Upper lobe of left lung (tissue), 6 donors: ENCODE measurements at places on chromosomes 1 and 21. TPM values are rescaled to one million over a fixed set of nuclear protein-coding genes. Genes with fewer than 3 reads are reported as not detected.
A peak's percentile ranks its signal among the peaks of the same experiment; 100 is the strongest.

Gene AMY1A
- 3.3 TPM for total RNA-seq

Gene GBP1
- 59.7 TPM for total RNA-seq

Gene CA6
- total RNA-seq, result not detected

Gene SLAMF8
- total RNA-seq, result 33.6 TPM

Gene TIAM1
- total RNA-seq, result 19.9 TPM

Gene RGS8
- not detected for total RNA-seq

Gene MRPS6
- 54.6 TPM for total RNA-seq

Gene CLCA1
- not detected for total RNA-seq

DNA sequence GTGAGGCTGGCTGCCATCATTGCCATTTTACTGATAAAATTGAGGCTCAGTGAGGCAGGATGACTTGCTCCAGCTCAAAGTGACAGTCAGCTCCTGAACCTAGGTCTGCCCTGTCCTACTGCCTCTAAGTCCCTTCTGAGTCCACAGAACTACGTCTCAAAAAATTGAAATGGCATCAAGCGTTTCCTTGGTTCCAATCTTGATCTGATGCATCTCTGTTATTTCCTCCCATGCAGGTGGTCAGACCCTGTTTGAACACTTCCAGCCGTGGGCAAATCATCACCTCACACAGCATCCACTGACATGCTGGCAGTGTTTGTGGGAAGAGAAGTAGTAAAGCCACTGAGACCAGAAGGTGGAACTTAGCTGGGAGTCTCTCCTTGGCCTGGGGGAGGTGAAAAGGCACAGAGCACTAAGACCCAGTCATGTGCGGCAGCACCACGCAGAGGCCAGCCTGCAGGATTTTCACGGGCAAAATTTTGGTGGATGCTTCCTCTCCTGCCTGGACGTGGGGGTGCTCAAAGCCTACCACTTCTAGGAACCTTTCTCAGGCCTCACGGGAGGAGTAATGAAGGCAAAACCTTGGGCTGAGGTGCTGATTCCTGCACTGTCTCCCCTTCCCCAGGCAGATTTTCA lies 7.8 kb upstream of the CPLANE2 start:
- no peak for DNase-seq
- peaks cover 24% of the 10 kb centered on the region for H3K4me1 ChIP-seq
- H3K27me3 ChIP-seq, result no peaks in the 10 kb centered on the region
- H3K27ac ChIP-seq, result no peak overlapping the region
- H3K4me3 ChIP-seq, result no peak overlapping the region

- H3K27me3 ChIP-seq, result no peaks in the 10 kb centered on the region
- H3K27ac ChIP-seq, result no peak overlapping the region
- H3K4me1 ChIP-seq, result peaks cover 20% of the 10 kb centered on the region
Observed at GRCh38 chr1:10054465-10054864, 21.7 kb downstream of the UBE4B start.

DNA sequence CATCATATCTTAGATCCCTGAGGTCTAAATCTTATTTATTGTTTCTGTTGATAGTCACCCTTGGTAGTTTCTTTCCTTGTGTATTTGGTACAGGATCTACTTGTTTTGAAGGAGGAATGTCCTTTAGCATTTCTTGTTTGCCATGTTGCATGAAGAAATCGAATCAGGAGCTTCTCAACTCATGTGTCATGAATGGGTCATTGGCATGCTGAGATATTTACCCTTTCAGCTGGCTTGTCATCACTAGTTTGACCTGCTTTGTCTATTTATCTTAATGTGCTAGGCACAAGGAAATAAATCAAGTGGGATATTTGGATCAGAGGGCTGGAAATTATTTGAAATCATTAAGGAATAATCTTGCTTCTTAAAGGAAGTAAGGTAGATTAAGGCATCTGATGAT lies 23.8 kb downstream of the THEM4 start:
- DNase-seq, result no peak
- H3K27me3 ChIP-seq, result no peaks in the 10 kb centered on the region
- H3K27ac ChIP-seq, result no peak overlapping the region
- no peak overlapping the region for H3K4me3 ChIP-seq
- no peaks in the 10 kb centered on the region for H3K36me3 ChIP-seq

DNA sequence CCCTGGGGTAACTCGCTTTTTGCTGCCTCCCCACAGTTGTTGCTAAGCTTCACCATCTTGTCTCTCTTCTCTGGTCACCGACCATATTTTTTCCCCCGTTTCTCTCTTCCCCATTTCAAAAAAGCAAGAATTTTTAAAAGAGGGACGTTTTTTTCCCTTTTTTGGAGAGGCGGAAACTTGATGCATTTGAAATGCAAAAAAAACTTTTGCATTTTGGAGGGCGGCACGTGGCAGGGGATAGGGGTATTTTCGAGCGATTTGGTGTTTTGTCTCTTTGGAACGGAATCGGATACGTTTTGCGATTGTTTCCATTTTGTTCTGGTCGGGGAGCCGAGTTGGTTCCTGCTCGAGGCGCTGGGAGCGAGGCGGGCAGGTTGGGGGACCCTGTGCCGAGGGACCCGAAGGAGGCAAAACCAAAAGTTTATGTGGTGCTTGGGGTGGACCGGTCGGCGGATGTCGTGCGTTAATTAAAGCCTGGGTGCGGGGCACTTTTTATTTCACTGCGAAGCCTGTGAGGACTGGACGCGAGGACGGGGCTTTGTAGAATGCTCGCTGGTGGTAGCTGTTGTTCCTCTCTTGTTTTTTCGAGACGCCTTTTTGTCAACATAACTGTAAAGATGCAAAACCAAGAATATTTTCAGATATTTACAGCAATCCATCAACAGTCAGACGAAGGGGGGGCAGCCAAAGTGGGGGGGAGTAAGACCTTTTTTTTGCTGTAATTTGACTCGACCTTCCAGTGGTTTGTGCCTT lies 884 bp downstream of the H3-3A start:
- H3K4me1 ChIP-seq, result peaks cover 43% of the 10 kb centered on the region
- H3K4me3 ChIP-seq, result peak overlapping the region; percentile 76
- no peaks in the 10 kb centered on the region for H3K27me3 ChIP-seq
- peaks cover 8% of the 10 kb centered on the region for H3K36me3 ChIP-seq

GRCh38 chr1:183804916-183805841 lies at the start of gene RGL1:
Gene RGL1, plus strand, starts transcription at chr1:183805120. Its CDS starts 178 bp downstream, at chr1:183805298.
- DNase-seq, result peak; percentile 93
- peak within 1 kb of the TSS; percentile 90 for H3K27ac ChIP-seq
- H3K4me3 ChIP-seq, result peak within 1 kb of the TSS; percentile 71

DNA sequence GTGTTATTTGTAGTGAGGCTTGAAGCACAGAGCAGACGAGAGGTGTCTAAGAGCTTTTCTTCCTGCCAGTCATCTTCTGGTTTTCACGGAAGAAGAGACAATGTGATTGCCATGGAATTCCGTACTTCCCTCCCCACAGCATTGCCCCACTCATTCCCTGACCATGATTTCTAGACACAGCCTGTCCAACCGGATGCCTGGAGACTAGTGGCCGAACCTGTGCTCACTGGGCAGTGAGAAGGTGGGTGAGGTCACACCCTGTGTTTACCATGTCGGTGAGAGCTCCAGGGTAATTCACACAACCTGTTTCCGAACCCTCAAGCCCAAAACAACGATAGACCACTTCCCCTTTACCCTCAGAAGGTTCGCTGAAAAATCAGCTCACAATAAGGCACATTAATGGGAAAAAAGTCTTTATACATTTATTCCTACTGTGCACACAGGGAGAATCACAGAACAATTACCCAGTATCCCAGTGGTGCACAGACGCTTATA lies 271.9 kb upstream of the FMN2 start:
- no peaks in the 10 kb centered on the region for H3K27me3 ChIP-seq
- H3K4me1 ChIP-seq, result peaks cover 11% of the 10 kb centered on the region
- no peak for DNase-seq
- no peak overlapping the region for H3K27ac ChIP-seq
- no peaks in the 10 kb centered on the region for H3K36me3 ChIP-seq

DNA sequence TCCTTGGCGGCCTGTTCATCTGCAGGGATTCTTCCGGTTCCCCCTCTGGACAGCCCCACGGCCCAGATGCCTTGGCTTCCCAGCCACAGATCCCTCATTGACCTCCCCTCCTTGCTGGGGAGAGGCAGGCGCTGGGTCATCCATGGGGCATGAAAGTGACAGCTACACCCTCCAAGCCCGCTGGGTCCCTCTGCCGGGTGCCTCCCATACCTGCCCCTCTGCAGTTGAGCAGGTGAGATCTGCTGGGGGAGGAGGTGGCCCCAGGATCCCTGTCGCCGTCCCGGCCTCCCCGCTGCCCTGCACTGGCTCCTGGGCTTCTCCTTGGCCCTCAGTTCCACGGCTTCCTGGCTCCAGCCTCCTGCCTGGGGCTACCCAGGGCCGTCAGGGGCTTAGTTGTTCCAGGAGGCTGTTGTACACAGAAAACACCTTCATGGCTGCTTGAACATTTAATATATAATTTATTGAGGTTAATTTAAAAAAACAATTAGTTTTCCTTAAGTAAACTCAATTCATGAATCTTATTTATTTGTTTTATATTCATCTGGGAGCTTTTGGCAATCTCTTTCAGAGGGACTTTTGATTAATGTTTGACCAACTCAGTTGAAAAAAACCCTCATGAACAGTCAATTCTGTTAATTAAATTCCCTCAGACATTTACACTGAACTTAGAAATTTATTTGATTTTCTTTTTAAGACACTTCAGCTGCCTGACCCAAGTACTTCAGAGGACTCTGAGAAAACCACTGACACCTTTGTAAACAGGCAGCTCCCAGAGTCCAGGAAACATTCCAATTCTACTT lies 67.6 kb upstream of the ABCG1 start:
- H3K27ac ChIP-seq, result peak overlapping the region; percentile 5
- H3K4me3 ChIP-seq, result no peak overlapping the region
- peaks cover 20% of the 10 kb centered on the region for H3K4me1 ChIP-seq
- DNase-seq, result no peak
- H3K36me3 ChIP-seq, result no peaks in the 10 kb centered on the region
- no peaks in the 10 kb centered on the region for H3K27me3 ChIP-seq

DNA sequence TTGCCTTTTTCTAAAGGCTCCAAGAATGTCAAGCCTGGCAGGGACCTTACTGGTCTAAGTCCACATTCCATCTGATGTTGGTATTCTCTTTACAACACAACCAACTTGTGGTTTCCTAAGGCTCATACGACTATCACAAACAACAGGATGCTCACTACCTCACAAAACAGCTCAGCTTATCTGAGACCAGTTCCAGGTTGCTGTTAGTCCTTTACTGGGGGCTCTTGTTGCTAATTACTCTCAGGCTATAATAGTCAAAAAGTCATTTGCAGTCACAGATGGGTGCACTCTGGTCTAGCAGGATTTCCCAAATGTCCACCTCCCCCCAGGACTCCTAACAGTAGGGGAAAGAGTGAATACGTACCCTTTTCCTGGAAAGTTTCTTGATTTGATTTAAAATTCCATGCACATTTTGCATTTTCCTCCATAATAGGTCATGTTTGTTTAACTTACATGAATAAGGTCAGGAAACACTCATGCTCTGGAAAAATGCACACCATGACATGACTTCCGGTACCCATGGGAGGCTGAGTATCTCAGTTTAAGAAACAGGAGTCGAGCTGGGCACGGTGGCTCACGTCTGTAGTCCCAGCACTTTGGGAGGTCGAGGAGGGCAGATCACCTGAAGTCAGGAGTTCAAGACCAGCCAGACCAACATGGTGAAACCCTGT lies 16.0 kb downstream of the LCK start:
- H3K27me3 ChIP-seq, result no peaks in the 10 kb centered on the region
- DNase-seq, result no peak
- no peak overlapping the region for H3K27ac ChIP-seq
- H3K36me3 ChIP-seq, result no peaks in the 10 kb centered on the region
- no peaks in the 10 kb centered on the region for H3K4me1 ChIP-seq

GRCh38 chr21:39669976-39670661 lies 57.4 kb downstream of the B3GALT5 start:
- no peaks in the 10 kb centered on the region for H3K36me3 ChIP-seq
- no peak overlapping the region for H3K4me3 ChIP-seq
- no peaks in the 10 kb centered on the region for H3K27me3 ChIP-seq
- no peaks in the 10 kb centered on the region for H3K4me1 ChIP-seq
- DNase-seq, result no peak

GRCh38 chr1:220918285-220918951 lies 39.2 kb downstream of the HLX start:
- H3K27me3 ChIP-seq, result no peaks in the 10 kb centered on the region
- no peaks in the 10 kb centered on the region for H3K4me1 ChIP-seq
- H3K27ac ChIP-seq, result no peak overlapping the region
- H3K4me3 ChIP-seq, result no peak overlapping the region
- H3K36me3 ChIP-seq, result no peaks in the 10 kb centered on the region

DNA sequence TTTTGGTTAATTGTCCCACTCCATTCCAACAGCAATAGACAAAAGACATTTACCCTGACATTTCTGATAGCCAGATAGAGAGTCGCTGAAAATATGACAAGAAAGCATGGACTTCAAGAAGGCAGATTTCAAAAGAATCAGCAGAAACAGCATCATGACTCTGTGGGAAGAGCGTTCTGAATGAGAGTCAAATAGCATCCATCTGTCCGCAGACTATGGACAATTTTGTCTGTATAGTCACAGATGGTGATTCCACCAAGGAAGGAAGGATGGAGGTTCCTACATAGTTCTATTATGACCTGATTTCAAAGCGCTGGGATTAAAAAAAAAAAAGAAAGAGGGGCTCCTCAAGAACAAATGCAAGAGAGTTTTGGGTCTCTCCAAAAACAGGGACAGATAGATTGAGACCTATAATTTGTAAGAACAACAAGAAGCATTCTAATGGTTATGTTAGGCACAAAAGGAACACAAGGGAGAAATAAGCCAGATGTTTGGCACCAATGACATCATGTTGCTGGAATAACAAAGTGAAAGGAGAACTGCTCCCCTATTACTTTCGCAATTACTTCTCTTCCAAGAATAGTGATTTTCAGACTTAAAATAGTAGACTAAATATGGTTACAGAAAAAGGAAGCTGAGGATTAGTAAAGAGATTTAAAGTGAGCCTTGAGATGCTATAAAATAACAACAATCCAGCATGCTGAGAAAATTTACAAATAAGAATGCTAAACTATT lies 28.5 kb downstream of the NIBAN1 start:
- H3K4me3 ChIP-seq, result no peak overlapping the region
- H3K4me1 ChIP-seq, result peaks cover 7% of the 10 kb centered on the region
- H3K36me3 ChIP-seq, result no peaks in the 10 kb centered on the region
- H3K27ac ChIP-seq, result no peak overlapping the region

GRCh38 chr1:180173952-180174351 lies 19.3 kb downstream of the QSOX1 start:
- peak overlapping the region; percentile 50 for H3K27ac ChIP-seq
- no peaks in the 10 kb centered on the region for H3K27me3 ChIP-seq
- peaks cover 18% of the 10 kb centered on the region for H3K4me1 ChIP-seq
- H3K36me3 ChIP-seq, result no peaks in the 10 kb centered on the region
- peak; percentile 73 for DNase-seq
- H3K4me3 ChIP-seq, result no peak overlapping the region

- no peaks in the 10 kb centered on the region for H3K36me3 ChIP-seq
- no peak overlapping the region for H3K4me3 ChIP-seq
- peak; percentile 32 for DNase-seq
- H3K4me1 ChIP-seq, result peaks cover 18% of the 10 kb centered on the region
Observed at GRCh38 chr21:35528116-35529042, 479.3 kb upstream of the RUNX1 start.

GRCh38 chr1:115090186-115090490 lies 835 bp upstream of the TSPAN2 start:
- H3K27ac ChIP-seq, result peak overlapping the region; percentile 88
- peaks cover 11% of the 10 kb centered on the region for H3K4me1 ChIP-seq
- DNase-seq, result no peak
- no peaks in the 10 kb centered on the region for H3K36me3 ChIP-seq

GRCh38 chr21:30988706-30989105 lies 49.6 kb downstream of the KRTAP19-8 start:
- no peaks in the 10 kb centered on the region for H3K36me3 ChIP-seq
- no peaks in the 10 kb centered on the region for H3K4me1 ChIP-seq
- H3K27me3 ChIP-seq, result no peaks in the 10 kb centered on the region
- no peak for DNase-seq
- no peak overlapping the region for H3K27ac ChIP-seq
- H3K4me3 ChIP-seq, result no peak overlapping the region

- H3K36me3 ChIP-seq, result no peaks in the 10 kb centered on the region
- no peak overlapping the region for H3K27ac ChIP-seq
- no peak overlapping the region for H3K4me3 ChIP-seq
- DNase-seq, result no peak
Observed at GRCh38 chr1:54772951-54773350, 8.6 kb upstream of the PARS2 start.
